Small intestine (tissue), 16 donors: ENCODE measurements at places on chromosomes 3 and 15.

DNA sequence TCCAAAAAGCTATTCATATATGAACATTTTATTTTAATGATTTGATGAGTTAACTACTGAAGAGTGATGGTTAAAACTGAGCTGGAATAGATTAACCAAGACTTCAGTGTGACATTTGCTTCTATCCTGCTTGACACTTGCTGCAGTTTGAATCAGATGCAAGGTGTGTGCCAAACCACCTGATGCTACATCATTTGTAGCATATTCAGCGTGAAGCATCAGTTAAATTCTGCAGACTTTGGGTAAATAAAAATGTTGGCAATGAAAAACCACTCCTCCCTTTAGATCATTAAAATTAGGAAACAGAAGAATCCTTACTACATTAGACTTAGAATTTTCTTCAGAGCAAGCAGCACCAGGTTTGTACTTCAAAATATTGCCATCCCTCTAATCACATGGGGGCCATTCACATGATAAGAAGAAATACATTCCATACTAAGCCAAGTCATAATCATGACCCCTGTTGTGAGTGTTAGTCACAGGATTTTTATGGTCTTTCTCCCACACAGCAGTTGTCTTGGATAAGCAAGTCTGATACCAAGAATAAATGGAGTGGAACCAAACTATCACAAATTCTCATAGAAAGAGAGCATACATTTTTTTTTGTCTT is 160.7 kb upstream of the TNIK start:
- peak; percentile 72 for DNase-seq

GRCh38 chr3:9808345-9809037 is 1.6 kb upstream of the TTLL3 start:
- peak; percentile 36 for DNase-seq

- DNase-seq: no peak
These were observed 151.5 kb downstream of the B3GALNT1 start for GRCh38 chr3:160953686-160954085.

- no peak for DNase-seq
These were observed 617.2 kb upstream of the NR2F2 start for GRCh38 chr15:95713324-95713723.

DNA sequence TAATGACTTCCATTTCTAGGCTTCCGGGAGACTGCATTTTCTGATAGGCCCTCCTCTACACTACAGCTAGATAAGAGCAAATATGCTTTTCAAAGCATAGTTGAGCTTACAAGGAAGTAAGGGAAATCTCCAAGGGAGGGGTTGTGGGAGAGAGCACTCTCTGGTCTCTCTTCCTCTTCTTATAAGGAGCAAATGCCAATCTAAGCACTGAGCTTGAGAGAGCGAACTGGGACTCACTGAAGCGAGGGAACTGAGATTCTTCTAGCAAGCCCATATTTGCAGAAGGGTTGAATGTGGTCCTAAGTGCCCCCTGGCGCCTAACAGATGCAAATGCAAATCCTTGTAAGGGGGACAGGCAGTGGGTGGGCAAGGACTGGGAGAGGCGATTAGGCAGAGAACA is 164.8 kb downstream of the ERC2 start:
- peak; percentile 2 for DNase-seq

DNA sequence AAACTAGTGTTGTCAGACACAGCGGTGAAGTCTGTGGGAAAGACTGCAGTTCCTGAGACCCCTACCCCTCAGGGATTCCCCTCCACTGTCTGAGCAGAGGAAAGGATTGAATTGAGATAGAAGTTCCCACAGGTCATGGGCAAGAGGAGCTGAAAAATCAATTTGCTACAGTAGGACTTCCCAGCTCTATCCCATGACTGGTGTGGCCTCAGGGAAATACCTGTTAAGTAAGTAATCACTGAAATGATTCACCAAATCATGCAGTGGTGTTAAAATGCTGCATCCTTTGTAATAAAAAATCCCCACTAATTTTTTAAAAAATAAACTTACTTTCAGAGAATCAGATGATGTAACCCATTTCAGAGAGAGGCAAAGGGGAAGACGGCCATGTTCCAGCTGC is 45.0 kb upstream of the SPRED1 start:
- DNase-seq: no peak

GRCh38 chr3:170749765-170750477 is 120.1 kb downstream of the RPL22L1 start:
- DNase-seq: no peak

DNA sequence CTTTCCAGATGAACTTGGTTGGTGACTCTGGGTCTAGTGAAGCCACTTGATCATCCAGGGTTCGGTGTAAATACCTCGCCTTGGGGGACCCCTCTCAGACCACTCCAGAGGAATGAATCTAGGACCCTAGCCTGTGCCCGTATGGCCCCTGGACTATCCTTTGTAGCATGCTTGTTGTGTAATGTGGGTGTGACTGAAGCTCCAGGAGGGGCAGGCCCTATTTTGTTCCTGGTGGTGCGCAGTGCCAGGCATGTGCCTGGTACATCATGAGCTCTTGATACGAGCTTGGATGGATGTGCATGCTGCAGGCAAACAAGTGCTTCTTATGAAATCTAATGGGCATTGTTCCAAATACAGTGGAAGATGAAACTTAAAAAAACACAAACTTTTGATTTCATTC is 82.8 kb downstream of the EBLN2 start:
- no peak for DNase-seq
